BJ (cell line): ENCODE measurements at places on chromosomes 1 and 21.

GRCh38 chr21:41771625-41771945, 4.7 kb upstream of the RIPK4 start:
- DNase-seq = no peak

- DNase-seq = no peak
Measured at GRCh38 chr1:62809788-62810187, 25.9 kb downstream of the ATG4C start.

- no peak for DNase-seq
Measured at GRCh38 chr21:42269386-42269785, 45.8 kb downstream of the TFF3 start.

DNA sequence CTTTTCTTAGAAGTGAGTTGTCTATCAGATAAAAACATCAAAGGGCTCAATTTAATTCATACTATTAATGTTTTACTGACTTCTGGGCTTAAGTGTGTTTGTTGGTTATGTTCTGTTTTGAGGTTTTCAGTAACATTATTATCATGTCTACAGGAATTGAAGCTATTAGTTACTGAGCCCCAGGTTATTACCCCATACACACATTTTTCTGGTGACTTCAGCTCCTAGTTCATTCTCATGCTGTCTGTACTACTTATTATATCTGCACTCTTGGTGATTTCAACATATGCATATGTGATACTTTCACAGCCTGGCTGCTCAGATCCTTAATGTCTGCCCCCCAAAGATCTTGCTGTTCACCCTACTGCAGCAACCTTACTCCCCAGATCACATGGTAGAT, 27.0 kb upstream of the SGIP1 start:
- DNase-seq = no peak

GRCh38 chr1:230216896-230217295, 149.9 kb downstream of the GALNT2 start:
- DNase-seq = no peak

DNA sequence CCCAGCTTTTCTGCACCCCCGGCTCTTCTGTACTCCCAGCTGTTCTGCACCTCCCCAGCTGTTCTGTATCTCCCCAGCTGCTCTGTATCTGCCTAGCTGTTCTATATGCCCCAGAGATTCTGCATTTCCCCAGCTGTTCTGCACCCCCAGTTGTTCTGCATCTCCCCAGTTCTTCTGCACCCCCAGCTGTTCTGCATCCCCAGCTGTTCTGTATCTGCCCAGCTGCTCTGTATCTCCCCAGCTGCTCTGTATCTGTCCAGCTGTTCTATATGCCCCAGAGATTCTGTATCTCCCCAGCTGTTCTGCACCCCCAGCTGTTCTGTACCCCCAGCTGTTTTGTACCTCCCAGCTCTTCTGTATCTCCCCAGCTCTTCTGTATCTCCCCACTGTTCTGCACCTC, 41.1 kb downstream of the UMODL1 start:
- no peak for DNase-seq

DNA sequence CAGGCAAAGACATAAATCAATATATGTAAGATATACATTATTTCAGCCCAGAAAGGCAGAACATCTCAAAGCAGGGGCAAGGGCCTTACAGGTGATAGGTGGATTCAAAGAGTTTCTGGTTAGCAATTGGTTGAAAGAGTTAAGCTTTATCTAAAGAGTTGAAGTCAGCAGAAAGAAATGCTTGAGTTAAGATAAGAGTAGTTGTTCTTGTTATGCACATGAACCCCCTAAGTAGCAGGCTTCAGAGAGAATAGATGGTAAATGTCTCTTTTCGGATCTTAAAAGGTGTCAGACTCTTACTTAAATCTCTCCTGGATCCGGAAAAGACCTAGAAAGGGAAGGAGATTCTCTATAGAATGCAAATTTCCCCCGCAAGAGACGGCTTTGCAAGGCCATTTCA, 8.3 kb upstream of the ZBTB40 start:
- DNase-seq = no peak

GRCh38 chr1:236377832-236378535, 16.1 kb upstream of the EDARADD start:
- DNase-seq = no peak
